ENCODE measurements at places on chromosomes 1 and 21. TPM values are rescaled to one million over a fixed set of nuclear protein-coding genes. Genes with fewer than 3 reads are reported as not detected.

UBL4B gene
- total RNA-seq = not detected

IFFO2 gene
- 15.5 TPM for total RNA-seq

HSF2BP gene
- 2.6 TPM for total RNA-seq

MROH7 gene
- total RNA-seq = under 0.01 TPM

FMOD gene
- total RNA-seq = 0.86 TPM

COL11A1 gene
- 19.6 TPM for total RNA-seq

PCSK9 gene
- 9.1 TPM for total RNA-seq

ACKR1 gene
- not detected for total RNA-seq

CDC73 gene
- 40.2 TPM for total RNA-seq

C1orf185 gene
- not detected for total RNA-seq

PDE4B gene
- 52.8 TPM for total RNA-seq

RPE65 gene
- total RNA-seq = not detected

LRP8 gene
- 27.6 TPM for total RNA-seq

ANKRD65 gene
- 1.6 TPM for total RNA-seq

SPATC1L gene
- total RNA-seq = 9.5 TPM

ADORA1 gene
- 8.7 TPM for total RNA-seq

KLF17 gene
- under 0.01 TPM for total RNA-seq

OR10Z1 gene
- total RNA-seq = not detected

TM2D1 gene
- total RNA-seq = 69.1 TPM

NFASC gene
- 1.9 TPM for total RNA-seq

WNT4 gene
- total RNA-seq = 0.43 TPM

DIO1 gene
- not detected for total RNA-seq

IGSF21 gene
- total RNA-seq = not detected
